ENCODE measurements at places on chromosomes 3 and 15.

DNA sequence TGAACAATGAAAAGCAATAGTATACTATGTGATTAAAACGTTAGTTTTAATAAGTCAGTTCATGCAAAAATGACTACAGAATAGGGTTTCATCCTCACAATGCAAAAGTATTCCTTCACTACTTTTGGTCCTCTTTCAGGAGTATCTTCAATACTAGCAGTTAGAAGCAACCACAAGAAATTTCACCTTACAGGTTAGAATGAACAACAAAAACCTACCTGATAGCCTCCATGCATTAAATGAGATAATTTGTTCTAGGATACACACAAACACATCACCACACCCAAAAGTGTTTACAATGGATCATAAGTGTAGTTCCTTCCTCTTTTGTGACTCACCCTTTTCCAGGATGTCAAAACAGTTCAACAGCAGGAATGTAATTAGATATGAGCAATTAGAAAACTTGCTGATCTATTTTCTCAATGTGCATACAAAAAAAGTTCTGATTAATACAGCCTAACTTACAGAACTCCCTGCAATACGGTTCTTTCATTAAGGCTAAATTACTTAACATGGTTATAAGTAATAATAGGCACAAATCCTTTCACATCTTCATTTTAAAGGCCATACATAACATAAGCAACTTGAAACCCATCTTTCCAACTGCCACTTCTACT is 21.6 kb downstream of the UACA start:
- no peak for DNase-seq

DNA sequence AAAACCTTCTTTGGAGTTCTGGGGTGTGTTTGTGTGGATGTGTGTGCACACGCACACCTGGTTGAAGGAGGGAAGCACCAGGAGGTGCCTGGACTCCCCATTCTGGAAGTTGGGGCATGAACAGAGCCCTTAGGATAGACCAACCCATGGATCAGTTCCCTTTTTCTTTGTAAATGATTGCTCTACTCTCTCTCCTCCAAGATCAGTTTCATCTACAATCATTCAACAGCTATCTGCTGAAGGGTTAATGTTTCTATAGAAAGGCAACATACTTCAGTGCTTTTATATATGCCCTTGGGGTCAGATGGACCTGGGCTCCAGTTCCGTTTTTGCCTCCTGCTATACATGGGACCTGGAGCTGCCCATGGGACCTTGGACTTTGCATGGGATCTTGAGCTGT is 352.1 kb upstream of the CFAP20DC start:
- no peak for DNase-seq

- no peak for DNase-seq
These were observed 195.2 kb downstream of the EFHB start for GRCh38 chr3:19738846-19739245.

DNA sequence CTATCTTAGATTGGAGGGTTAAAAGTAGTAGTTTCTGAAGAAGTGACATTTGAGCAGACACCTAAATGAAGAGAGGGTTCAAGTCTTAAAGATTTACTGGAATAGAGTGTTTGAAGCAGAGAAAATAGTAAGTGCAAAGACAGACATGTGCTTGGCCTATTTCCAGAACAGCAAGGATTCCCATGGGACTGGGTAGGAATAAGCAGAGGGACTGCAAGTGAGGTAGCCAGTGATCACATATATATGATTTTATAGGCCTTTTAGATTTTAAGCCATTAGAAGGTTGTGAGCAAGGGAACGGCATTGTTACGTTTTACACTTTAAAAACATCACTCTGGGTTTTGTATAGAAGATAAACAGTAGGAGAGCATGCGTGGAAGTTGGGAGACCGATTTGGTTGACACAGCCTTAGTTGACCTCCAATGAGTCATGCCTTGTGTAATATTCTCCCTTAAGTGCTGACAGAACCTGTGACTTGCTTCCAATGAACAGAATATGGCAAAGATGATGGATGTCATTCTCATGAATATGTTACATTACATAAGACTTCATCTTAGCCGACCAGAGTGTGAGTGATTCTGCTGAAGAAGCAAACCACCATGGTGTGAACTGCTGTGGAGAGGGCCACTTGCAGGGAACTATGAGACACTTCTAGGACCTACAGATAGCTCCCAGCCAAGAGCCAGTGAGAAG is 37.1 kb upstream of the SLC4A7 start:
- DNase-seq: no peak

GRCh38 chr3:183895296-183895695 is 10.6 kb upstream of the PARL start:
- peak; percentile 17 for DNase-seq

GRCh38 chr3:32778389-32778788 is 39.4 kb upstream of the TRIM71 start:
- DNase-seq: no peak

DNA sequence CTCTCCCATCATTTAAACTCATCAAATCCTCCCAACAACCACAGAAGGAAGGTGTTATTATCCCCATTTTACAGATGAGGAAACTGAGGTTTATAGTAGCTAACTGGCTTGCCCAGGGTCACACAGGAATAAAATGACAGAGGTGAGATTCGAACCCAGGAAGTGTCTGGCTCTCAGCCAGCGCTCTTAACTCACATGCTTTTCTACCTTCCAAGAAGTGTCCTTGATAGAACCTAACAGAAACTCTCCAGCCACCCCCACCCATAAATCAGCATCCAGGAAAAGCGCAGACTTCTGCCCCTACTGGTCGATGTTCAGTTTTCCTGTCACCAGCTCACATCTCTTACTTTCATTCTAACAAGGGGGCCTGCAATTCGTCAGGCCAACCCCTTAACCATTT is 51.7 kb downstream of the SPATA12 start:
- DNase-seq: no peak

- no peak for DNase-seq
These were observed 38.7 kb downstream of the PDIA5 start for GRCh38 chr3:123105201-123106189.

DNA sequence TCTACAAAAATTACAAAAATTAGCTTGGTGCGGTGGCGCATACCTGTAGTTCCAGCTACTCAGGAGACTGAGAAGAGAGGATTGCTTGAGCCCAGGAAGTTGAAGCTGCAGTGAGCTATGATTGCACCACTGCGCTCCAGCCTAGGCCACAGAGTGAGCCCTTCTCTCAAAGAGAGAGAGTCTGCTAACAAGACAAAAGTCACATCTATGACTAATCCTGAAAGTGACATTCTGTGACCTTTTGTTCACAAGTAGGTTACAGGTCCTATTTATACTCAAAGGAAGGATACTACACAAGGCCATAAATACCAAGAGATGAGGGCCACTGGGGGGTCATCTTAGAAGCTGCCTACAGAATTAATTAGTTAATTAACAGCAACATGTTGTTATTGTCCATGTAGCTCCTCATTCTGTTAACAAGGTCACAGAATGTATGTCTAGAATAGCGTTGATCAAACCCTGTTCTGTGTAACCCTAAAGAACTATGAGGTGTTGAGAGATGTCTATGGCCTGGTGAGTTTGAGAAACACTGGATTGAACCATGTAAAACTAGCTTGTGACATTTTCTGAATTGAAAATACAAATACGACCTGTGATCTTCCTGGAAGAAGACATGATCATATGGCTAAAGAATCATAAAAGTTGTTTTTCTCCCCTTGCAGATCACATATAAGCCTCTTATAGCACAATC is 97.0 kb downstream of the SAMMSON start:
- no peak for DNase-seq

DNA sequence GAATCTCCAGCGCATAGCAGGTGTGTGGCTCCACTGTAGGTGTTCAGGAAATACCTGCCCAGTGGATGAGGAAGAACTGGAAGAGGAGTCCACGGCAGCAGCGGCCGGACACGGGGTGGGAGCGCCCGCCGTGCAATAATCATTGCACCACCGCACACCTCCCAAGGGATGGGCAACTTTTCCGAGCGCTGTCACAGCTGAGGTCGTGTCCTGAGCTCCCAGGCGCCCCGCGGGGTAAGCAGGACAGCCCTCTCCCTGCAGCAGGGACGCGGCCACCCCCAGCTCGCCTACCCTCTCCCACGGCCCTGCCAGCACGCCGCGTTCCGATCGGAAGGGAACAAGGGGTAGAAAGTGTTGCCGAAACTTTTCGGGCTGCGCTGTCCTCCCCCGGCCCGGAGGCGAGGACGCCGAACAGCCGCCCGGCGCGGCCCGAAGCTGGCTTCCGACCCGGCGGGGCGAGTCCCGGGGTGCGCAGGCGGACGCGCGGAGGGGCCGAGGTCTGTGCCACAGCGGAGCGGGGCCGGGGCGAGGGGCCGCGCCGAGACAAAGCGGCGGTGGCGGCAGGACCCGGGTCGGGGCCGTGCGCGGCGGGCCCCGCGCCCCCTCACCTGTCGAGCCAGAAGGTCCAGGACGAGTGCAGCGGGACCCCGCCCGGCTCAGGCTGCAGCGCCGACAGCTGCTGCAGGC is 475 bp downstream of the EIF4E3 start:
- DNase-seq: no peak

- DNase-seq: no peak
These were observed 43.7 kb upstream of the MCF2L2 start for GRCh38 chr3:183472155-183472554.

DNA sequence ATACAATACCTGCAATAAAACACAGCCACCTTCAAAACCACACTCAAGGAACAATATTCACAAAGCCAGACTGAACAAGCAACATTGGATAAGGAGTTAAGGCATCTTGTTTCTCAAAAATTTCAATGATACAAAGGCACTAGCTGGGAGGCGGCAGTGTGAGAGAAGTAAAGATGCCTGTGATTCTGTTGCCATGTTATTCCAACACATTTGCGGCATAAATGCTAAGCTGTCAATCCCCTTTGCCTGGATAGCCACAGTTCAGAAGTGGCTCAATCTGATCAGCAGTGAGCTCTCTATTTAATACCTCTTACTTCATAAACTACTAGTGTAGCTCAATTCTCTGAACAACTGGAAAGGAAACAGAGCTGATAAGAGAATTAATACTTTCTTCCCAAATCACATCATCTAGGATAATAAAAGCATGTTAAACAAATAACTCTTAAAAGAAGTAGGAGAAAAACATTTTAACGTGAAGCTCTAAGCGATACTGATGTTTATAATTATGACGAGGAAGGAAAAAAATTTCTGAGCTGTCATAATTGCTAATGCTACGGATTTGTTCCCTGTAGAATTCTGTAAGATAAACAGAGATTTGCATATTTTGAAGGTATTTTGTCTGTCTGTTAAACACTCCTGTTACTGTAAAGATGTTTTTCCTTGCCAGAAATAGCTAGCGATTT is 358.4 kb downstream of the FOXP1 start:
- no peak for DNase-seq

GRCh38 chr3:170267793-170268192 is 45.6 kb downstream of the PRKCI start:
- DNase-seq: no peak

GRCh38 chr3:160176923-160177322 is 48.3 kb upstream of the C3orf80 start:
- no peak for DNase-seq

- no peak for DNase-seq
These were observed 5.5 kb upstream of the FSIP1 start for GRCh38 chr15:39788108-39788507.

- DNase-seq: no peak
These were observed 23.3 kb downstream of the CTSH start for GRCh38 chr15:78921517-78921916.

DNA sequence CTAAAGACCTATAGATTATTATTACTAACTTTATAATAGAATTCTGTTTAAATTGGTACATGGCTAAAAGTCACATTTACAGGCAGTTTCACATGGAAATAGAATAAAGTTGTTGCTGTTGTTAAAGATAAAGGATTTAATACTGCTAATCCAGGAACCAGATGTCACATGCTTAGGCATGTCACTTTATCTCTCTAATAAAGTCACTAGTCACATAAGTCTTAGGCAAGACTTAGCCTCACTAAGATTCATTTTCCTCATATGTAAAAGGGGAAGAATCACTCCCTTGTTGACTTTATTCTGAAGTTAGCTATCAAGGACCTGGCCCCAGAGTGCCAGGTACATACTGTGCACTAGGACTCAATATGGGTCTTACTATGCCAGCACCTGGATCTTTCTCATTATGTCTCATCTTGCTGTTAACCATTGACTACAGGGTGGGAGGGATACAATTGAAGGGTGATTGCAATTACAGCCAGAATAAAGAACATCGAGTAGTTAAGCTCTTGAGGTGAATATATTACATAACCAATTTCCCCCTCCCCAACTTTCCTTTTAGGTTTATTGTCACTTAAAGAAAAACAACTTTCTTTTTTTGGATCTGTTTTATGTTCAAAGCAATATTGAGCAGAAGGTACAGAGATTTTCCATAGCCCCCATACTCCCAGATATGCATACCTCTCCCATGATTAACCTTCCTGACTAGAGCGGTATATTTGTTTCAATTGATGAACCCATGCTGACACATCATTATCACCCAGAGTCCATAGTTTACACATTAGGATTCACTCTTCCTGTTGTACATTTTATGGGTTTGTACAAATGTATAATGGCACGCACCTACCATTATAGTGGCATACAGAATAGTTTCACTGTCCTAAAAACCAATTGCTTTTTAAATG is 36.6 kb downstream of the LNP1 start:
- no peak for DNase-seq

Measured in NCI-H1092 (cell line).